ENCODE measurements at places on chromosomes 1 and 21.

GRCh38 chr1:47388030-47388890 lies 27.8 kb upstream of the FOXE3 start:
- DNase-seq, result no peak

- no peak for DNase-seq
These were observed 17.0 kb downstream of the GPBP1L1 start for GRCh38 chr1:45669379-45669778.

DNA sequence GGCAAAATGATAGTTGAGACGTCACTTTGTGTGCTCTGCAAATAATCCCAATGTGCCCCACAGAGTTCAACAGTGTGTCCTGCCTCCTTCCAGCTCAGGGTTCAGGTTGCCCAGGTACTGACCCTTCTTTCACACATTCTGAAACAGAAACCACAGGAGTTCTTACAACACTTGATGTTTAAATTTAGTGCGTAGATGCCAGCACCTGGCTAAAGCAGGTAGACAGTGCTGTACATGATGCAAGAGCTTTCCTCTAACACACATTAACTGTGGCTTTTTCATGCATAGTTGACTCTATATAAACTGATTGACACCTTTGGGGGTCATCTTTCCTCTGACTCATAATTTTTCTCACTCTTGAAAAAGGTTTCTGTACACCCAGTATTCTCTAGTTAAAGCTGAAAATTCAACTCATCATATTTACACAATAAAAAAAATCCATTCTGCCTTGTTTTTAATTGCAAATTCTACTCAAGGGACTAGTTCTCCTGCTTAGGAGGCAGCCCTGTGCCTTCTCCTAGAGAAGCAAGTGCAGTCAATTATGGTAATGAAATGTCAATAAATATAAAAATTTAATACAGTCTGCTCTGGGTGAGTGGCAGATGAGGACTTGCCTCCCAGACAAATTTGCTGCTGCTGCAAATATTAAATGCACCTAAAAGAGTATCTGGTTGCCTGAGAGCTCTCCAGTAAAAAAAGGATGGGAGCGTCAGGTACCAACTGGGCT lies 91.4 kb downstream of the NR5A2 start:
- no peak for DNase-seq

DNA sequence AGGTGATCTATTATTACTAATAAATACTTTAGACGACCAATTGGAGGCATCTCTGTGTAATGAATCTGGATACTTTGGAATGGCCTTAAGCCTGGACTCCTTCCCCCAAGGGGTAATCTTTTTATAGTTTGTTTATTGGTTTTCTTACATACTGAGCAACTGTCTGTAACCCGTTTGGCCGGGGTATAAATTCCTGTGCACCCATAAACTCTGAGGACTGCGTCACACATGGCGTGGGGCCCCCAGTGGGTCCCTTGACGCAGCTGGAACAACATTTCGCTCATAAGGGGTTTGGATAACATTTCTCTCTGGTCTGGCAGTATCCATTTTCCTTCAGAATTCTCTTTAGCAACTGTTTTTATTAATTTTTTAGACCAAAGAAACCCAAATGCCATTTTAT lies 26.5 kb downstream of the SCCPDH start:
- DNase-seq, result no peak

- DNase-seq, result no peak
These were observed 36.7 kb upstream of the MTF2 start for GRCh38 chr1:93042187-93043056.

DNA sequence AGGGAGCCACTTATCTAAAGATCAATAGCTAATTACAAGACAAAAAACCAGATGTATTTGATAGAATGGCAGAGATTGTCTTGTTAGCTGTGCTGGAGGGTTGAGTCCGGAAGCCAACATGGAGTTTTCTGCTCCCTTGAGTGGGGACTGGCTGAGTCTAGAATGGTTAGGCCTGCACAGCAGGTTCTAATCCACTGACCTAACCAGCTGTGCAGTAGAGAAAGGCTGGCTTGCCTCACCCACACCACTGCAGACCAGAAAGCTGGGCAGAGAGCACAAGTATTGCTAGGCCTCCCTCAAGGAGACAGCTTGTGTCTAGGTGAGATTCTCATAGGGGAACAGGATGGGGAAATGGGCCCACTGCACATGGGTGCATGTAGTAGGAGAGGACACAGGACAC lies 11.7 kb upstream of the GNG12 start:
- DNase-seq, result no peak

GRCh38 chr1:43994794-43995790 lies 3.7 kb downstream of the CCDC24 start:
- DNase-seq, result no peak

DNA sequence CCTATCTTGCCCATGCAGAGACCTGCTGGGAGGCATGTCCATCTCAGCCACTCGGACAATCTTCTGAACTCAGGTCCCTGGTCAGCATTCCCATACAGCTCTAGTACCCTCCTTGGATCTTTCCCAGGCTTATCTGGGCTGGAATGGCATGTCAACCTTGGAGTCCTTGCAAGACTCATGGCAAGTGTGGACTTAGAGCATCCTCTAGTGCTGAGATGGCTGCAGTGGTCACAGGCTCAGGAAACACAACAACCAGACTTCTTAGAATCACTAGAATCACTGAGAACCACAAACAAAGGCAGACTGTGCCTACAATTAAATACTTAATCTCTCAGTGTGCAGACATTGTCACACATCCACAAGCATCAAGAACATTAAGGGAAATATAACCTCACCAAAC lies 73.1 kb upstream of the TSHB start:
- no peak for DNase-seq

Measured in stimulated activated CD4-positive, alpha-beta T cell treated with anti-CD3 and anti-CD28 coated beads, Interleukin-1b, Interleukin-23, amount 100 ng/mL, for 4 hours (primary cell).